ENCODE measurements at places on chromosomes 13 and 19.

DNA sequence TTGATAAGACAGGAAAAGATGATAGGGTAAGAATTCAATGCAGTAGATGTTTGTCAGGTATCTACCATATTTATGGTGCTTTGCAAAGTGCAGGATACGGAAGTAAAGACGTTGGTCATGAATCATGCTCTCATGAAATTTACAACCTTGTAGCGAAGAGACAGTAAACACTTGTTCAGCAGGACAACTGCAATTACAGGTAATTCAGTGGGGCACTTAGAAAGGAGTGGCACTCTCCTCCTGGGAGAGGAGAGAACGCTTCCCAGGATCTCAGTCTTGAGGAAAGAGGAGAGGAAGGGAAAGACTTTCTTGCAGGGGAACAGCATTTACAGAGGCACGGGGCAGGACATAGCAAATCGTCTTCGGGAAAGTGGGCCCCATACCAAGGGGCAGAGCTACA is 46.4 kb downstream of the SOX1 start:
- no peak for DNase-seq

DNA sequence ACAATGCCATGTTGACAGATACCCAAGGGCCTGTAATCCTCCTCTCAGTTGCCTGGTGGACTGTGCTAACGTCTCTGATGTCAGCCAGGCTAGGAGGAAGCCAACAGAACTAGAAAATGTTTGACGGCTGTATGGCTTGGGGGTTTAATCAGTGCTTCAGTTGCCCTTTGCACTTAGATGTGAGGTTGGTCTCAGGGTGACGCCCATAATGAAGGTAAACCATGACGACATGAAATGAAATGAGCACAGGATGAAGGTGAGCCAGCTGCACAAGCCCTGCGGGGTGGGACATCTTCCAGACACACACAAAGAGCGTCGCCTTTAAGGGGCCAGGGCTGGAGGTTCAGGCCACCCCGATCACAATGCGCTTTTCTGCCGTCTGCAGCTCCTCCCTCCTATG is 127.2 kb downstream of the CRYL1 start:
- no peak for DNase-seq

GRCh38 chr19:12828494-12828893 is 5.9 kb downstream of the RTBDN start:
- DNase-seq, result no peak

DNA sequence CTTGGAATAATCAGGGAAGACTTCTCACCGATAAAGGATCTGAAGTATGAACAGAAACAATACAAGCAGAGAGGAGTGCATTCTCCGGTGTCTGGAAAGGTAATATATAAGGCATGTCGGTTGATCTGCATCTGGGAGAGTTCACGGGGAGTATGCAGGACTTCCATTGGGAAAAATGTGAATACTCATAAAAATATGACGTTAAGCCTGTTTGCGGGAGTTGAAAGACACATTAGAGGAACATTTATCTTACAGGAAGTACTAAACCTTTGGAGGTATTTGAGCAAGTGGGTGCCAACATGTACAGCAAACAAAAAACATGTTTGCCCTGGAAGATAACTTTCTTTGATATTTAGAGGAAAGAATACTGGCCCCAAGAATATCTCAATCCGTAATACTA is 286.8 kb downstream of the SLITRK6 start:
- no peak for DNase-seq

GRCh38 chr13:21583478-21583877 is 20.5 kb downstream of the MICU2 start:
- no peak for DNase-seq

GRCh38 chr19:19532806-19533701 is 4.3 kb downstream of the YJEFN3 start:
- DNase-seq, result no peak

Data from AG04450 (cell line).